ENCODE measurements at places on chromosomes 1 and 21.

- DNase-seq: peak; percentile 82
Observed at GRCh38 chr1:27525296-27526272, 35.6 kb upstream of the WASF2 start.

GRCh38 chr1:227759341-227760300 is 24.4 kb downstream of the SNAP47 start:
- no peak for DNase-seq

GRCh38 chr1:2257245-2257627 is 29.1 kb downstream of the SKI start:
- no peak for DNase-seq

GRCh38 chr1:225815526-225816178 is 5.7 kb downstream of the EPHX1 start:
- DNase-seq: no peak

DNA sequence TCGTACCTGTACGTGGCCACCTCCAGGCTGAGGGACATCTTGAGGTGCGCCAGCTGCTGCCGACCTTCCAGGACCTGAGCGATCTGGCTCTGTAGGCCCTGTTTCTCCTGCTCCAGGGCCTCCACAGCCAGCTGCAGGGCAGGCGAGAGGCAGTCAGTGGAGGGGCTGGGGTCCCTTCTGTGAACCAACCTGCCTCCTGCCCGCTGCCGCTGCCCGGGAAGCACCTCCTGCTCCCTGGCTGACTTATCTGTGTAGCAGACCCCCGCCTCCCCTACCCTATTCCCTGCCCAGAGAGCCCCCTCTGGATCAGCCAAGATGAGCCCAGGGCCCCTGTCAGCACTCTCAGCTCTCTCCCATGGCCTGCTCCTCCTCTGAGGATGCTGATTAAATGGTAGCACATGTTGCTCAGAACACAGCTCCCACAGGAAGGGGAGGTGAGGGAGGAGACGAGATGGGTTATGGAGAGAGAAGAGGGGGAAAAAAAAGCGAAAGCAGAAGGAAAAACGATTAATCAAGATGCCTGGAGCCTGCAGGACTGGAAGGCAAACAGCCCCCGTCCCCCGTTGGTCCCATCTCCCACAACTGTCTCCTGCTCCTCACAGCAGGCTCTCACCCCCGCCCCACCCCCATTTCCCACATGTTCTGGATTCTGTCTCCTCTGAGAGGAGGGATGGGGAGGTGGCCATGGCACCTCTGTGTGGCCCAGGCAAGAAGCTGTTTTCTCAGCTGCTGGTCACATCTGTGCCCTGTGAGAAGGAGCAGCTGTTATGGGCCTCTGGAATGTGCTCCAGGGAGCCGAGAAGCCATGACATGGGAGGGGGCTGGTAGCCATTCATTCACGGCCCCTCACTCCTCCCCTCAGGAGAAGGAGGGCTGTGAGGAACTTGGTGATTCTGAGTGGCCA is 1.7 kb downstream of the NES start:
- DNase-seq: no peak

- no peak for DNase-seq
Observed at GRCh38 chr1:151266315-151266714, 11.8 kb downstream of the PSMD4 start.

- DNase-seq: no peak
Observed at GRCh38 chr1:198113342-198113750, 43.5 kb upstream of the NEK7 start.

DNA sequence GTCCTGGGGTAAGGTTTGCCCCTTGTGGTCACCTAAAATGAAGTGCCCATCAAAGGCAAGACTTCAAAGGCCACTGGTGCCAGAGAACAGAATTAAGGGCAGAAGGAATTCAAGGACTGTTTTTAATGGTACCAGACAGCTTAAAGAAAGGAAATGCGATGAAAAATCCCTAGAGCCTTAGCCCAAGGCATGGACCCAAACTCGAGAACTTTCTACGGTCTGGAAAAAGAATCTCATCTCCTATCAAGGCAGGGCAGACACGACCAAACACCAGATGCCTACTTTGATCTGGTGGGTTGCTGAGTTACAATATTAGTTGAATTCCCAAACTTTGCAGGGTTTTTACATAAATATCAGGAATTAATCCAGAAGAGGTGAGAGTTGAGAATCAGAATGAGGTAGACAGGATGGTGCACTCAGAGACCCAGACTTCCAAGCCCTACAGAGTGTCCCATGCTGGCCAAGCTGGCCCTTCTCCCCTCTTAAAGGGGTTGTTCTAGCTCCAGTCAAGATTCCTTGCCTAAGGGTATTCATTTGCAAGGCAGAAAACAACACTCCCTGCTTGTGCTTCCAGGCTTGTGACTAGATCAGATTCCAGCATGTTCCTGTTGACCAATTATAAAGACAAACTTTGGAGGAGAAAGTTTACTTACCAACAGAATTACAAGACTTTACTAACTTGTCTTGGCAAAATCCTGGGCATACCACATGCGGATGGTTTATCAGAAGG is 48.0 kb downstream of the EDN2 start:
- DNase-seq: no peak

DNA sequence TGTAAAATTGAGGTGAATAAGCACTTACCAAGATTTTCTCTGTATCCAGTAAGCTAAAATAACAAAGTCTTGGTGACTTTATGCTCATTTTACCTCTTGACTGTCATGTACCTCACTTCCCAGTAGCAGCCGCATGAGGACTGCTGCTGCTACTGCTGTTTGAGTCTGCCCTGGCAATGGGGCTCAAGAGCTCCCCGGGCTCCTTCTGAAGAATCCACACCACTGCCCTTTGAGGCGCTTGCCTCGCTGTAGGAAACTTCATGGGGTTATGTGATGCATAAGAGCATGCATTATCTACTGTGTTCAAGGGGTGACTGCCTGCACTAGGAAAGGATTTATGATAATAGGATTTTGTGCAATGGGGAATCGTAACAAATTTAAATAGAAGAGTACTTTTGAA is 113.5 kb downstream of the NTNG1 start:
- no peak for DNase-seq

DNA sequence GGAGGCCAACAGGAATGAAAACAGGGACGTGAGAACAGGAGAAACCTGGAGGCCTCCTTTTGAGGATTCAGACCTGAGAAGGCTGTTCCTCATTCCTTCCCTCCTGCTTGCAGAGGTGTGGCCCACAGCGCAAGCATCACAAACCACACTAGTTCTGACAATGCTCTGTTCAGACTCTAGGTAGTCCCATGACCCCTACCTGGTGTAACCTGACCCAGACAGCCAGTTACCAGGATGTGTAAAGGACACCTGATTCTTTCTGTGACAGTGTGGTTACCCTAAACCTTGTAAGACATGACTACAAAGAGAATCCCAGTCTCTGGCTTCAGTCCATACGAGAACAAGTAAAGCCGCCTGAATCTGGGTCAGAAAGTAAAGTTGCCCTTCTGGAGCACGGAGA is 3.2 kb downstream of the MECR start:
- no peak for DNase-seq

DNA sequence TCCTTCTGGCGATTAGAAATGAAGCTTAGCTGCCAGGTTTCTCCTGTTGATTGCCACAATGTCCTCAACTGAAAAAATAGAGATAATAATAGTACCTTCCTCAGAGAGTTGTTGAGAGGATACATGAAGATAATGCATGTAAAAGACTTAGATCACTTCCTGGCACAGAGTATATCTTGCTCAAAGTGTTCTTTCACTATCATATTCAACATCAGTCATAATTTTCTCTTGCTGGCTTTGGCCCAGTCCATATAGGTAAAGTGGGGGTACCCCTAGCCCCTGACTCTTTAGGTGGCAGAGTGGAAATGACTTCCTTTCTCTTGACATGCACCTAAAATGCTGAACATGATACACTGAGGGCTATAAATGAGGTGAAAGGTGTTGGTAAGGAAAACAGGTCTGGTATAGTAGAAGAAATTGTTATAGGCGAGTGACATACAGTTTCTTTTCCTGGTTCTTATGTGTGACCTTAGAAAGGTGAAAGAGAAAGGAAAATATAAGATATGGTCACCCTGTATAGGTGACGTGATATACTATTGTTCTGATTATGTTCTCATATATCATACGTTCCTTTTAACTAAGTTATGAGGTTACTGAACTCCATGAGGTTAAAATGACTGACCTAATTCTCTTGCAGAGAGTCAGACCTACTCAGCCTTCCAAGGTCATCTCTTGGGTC is 209.9 kb upstream of the DEPDC1 start:
- DNase-seq: no peak

GRCh38 chr21:33033961-33034413 is 8.3 kb downstream of the OLIG2 start:
- DNase-seq: no peak

DNA sequence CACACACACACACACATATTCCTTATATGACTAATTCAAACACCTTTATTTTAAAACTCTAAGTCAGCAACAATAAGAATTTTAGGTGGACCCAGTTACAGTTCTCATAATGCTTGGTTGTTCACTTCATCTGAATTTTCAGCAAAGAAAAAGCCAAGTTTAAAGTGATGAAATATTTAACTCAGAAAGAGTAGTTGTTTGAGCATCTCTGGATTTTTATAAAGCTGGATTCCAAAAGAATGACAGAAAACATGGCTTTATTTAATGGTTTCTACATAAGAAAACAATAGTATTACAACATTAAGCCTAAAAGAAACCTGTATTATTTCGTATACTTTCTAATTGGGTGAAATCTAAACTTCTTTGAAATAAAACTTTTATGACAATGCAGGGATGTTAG is 54.2 kb upstream of the ADAMTS5 start:
- DNase-seq: no peak

GRCh38 chr1:226902601-226903000 is 32.2 kb downstream of the PSEN2 start:
- no peak for DNase-seq

DNA sequence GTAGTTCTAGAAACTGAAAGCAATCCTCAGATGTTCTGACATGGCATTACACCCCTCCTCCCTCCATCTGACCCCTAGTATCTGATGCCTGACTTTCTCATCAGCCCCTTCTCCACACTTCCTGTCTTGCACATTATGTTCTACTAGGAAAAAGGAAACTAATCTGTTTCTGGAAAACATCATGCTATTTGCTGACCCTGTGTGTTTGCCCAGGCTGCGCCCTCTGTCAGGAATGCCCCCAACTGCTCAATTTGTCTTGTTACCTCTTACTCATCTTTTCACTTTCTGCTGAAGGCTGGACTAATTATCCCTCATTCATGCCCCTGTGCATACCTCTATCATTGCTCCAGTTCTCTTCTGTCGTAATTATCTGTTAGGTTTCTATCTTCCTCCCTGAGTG is 37.5 kb upstream of the DAB1 start:
- DNase-seq: no peak

- no peak for DNase-seq
Observed at GRCh38 chr1:17887661-17888371, 132.7 kb downstream of the ACTL8 start.

- no peak for DNase-seq
Observed at GRCh38 chr21:16455978-16456377, 726.2 kb downstream of the USP25 start.

GRCh38 chr1:37931102-37931360 is 15.8 kb downstream of the INPP5B start:
- DNase-seq: no peak

- DNase-seq: no peak
Observed at GRCh38 chr21:26818906-26819305, 26.3 kb downstream of the ADAMTS1 start.

DNA sequence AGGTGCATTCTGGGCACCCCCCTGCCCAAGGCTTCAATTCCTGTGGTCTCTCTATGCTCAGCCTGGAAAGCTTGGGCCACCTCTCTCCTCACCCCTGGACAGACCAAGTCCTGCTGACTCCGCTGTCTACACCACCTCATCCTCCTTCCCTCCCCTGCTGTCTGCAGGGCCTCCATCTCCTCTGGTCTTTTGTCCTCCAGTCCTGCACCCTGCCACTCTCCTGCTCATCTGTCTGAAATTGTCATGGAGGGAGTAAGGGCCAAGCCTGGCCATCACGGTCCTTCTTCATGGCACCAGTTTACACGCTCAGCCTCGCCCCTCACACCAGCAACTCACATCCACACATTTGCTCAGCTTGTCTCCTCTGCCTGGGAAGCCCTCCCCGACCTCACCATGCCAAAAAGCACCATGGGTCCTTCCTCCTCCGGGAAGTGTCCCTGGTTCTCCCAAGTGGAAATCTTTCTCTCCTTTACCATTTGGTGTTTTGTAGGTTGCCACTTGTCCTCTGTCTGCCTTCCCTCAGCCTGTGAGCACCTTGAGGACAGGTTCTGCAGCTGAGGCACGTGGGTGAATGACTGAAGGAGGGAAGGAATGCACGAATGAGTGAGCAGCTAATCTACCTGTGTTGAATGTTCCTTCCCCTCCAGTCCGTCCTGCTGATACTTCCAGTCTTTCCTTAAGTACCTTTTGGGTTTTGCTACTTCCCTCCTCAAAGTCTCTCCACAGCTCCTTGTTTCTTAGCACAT is 2.1 kb upstream of the SLC2A1 start:
- no peak for DNase-seq

DNA sequence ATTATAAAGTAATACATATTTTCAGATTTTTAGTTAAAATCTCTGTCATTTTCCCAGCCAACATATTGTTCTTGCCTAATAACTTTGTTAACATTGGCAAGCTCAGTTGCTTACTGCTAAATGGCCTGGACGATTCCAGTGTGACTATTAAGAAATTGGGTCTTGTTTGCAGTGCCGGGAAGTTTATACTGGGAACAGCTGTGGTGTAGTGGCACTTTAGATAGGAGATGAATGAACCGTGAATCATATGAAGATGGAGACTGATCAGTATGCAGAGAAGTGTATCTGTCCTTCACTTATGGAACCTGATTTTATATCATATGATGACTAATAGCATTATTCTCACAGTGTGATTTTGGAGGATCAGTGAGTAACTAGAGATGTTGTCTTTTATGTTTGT is 3.3 kb downstream of the CHRM3 start:
- DNase-seq: no peak

GRCh38 chr1:59063501-59063900 is 233.4 kb upstream of the FGGY start:
- DNase-seq: peak; percentile 36

DNA sequence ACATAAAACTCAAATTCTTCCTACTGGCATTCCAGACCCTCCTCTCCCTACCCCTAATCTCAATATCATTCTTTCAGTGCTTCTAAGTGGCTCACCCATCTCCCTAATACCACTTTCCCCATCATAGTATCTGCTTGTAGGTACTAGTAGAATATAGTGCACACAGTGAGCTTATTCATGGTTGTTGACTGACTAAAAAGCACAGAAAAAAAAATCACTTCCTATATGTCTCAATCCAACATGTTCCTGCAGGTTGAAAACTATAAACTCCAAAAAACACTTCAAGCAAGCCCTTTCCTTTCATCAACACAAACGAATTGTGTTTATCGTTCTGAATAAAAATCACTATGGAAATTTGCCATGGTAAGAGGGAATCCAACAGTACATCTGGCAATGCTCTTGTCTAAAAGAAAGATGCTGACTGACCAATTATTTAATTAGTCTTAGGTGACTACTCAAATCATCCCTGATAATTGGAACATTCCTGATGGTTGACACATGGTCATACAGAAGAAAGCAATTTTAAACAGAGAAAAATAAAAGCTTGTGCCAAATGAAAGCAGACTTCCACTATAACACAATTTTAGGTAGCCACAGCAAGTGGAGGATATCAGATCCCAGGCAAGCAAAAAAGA is 87.1 kb downstream of the NDUFS5 start:
- no peak for DNase-seq

- DNase-seq: no peak
Observed at GRCh38 chr1:66546047-66546810, 12.3 kb downstream of the SGIP1 start.

All from activated naive CD4-positive, alpha-beta T cell treated with anti-CD3 and anti-CD28 coated beads, Interleukin-2, amount 10 ng/mL, durations not matched to agents 7 days and 5 days (primary cell).